ENCODE measurements at places on chromosomes 3 and 15.

DNA sequence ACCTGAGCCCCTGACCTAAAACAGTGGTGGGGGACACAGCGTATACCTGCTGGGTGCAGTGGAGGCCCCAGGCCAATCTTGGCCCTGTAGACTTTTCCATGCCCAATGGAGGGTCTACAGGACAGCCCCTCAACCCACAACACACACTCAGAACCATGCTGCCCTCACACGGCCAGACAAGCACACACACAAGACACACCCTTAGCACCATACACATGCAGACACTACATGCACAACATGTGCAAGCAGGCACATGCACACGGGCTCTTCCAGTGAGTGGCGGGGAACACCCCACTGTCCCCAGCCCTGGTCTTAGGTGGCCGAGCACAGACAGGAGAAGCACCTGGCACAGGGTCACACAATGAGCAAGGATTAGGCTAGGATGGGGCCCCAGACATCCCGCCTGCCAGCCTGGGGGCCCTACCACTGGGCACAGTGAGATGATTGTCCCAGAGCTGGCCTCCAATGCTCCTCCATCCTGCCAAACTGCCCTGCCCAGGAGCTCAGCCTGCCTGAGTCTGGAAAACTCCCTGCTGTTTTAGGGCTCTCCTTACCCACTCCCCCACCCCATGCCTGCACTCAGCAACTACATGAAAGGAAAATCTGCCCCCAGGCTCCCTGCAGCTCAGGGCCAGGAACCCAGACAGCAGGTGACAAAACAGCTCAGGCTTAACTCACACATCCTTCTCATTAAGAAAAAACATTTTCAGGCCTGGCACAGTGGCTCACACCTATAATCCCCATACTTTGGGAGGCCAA, 15.8 kb downstream of the IQSEC1 start:
- no peak for DNase-seq

- no peak for DNase-seq
Observed at GRCh38 chr15:69612112-69612511, 159.5 kb downstream of the RPLP1 start.

- DNase-seq, result no peak
Observed at GRCh38 chr15:77430213-77430612, 9.5 kb downstream of the HMG20A start.

DNA sequence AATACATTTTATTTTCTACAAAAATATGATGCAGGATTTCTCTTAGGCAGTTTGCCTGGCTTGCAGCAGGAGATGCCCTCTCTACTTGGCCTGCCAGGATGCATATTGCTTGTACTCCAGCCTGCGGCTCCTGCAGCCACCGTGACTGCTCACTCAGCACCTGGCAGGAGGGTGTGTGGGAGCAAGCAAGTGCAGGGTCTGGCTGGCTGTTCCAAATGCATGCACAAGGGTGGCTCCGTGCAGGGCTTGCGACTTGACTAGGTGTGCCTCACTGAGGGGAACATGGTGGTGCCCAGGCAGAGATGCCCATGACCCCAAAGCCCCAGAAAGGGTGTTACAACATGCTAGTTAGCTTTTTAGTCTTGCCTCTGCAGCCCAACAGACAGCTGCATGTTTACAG, 1240.2 kb upstream of the ALCAM start:
- no peak for DNase-seq

GRCh38 chr3:72903004-72903403, 15.2 kb downstream of the GXYLT2 start:
- DNase-seq, result no peak

DNA sequence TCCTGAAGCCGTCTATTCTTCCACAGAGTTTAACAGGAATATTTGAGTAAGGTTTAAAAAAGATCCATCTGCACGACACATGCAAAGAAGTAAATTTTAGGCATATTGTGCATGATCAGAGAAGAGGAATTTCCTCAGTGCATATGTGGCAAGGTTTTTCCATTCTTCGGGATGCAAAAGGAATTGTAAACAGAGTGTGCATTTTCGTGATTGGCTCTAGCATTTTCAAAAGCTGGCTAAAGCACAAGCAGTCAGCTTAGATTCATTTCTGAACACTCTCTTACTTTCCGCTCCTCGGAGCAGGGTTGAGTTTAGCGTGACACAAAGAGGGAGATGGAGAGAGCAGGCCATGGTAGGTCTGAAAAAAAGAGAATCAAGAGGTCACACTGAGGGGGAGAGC, 128.2 kb downstream of the ADAMTS9 start:
- DNase-seq, result no peak

- no peak for DNase-seq
Observed at GRCh38 chr3:38650248-38650951, 913 bp upstream of the SCN5A start.

GRCh38 chr3:171260899-171261298, 199.3 kb downstream of the TNIK start:
- DNase-seq, result no peak

DNA sequence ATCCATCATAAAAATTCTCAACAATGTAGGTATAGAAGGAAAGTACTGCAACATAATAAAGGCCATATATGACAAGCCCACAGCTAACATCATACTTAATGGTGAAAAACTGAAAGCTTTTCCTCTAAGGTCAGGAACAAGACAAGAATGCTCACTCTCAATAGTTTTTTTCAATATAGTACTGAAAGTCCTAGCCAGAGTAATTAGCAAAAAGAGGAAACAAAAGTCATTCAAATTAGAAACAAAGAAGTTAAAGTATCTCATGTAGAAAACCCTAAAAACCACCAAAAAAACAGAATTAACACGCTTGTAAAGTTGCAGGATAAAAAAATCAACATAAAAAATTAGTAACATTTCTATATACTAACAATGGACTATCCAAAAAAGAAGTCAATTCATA, 61.8 kb downstream of the MYH15 start:
- no peak for DNase-seq

DNA sequence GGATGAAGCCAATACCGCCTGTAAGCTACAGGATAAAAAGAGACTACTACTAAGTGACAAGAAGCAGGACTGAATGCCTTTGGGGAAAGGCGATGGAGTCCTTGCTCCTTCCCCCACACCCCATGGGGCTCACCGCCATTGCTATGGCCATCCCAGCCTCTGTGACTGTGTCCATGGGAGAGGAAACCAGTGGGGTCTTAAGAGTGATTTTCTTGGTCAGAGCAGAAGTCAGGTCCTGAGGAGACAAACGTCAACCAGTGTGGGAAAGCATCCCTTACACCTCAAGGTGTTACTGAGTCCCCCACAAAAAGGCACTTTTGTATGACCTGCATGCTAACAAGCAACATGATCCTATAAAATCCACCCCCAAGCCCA, 913 bp downstream of the IMPDH2 start:
- no peak for DNase-seq

- no peak for DNase-seq
Observed at GRCh38 chr3:164918905-164919304, 159.4 kb downstream of the SI start.

DNA sequence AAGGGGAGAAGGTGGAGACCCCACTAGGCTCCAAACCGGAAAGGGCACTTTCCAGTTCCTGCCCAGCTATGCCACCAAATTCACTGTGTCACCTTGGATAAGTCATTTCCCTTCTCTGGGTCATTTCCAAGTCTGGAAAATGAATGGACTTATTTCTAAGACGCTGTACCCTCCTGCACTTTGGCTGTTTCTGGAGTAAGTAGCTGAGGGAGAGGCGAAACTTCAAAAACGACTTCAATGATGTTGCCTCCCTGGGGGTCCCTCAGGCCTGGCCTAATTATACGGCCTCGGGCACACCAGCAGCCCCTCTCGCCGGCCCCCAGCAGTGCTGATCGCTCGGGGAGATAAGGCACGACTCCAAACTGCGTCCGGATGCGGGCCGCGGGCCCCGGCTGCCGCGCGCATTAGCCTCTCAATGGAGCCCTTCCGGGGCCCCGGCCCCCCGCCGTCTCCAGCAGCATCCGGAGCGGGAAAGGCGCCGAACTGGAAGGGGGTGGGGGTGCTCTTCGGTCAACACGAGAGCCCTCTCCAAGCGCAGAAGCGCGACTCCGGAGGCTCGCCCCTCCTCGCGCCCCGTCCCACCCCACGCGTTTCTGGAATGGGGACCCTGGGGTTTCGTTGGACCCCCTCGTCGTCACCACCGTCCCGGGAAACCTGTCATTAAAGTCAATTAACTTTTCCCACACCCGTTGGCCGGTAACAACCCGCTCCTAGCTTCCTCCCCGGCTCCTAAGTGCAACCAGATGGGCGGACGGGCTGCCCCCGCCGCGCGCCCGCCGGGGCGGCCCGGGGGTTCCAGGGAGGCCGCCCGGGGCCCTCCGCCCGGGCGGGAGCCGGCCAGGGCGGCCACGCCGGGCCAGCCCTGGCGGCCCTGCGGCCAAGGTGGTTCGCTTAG, 4.8 kb downstream of the HES1 start:
- no peak for DNase-seq

DNA sequence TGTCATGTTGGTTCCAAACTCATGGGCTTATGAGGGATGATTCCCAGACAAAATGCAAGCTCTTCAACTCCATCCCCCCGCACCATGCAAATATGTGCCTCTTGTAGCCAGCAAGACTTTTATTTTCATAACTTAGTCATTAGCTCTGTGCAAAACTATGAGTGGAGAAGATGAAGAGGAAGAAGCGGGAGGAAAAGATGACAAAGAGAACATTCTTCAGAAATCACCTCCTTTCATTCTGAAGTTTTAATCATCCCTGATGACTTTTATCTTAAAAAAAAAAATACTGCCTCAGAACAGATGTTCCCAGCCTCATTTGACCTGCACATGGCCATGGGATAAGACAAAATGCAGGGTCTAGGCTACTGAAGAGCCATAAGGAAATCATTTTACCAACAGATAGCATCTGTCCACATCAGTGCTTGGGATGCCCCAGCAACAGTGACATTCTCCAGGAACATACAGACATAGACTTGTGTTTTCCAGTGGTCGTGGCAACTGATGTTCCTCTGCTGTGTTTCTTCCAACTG, 145.5 kb downstream of the WNT5A start:
- no peak for DNase-seq

GRCh38 chr3:123202451-123202850, 708 bp downstream of the SEC22A start:
- DNase-seq, result no peak

DNA sequence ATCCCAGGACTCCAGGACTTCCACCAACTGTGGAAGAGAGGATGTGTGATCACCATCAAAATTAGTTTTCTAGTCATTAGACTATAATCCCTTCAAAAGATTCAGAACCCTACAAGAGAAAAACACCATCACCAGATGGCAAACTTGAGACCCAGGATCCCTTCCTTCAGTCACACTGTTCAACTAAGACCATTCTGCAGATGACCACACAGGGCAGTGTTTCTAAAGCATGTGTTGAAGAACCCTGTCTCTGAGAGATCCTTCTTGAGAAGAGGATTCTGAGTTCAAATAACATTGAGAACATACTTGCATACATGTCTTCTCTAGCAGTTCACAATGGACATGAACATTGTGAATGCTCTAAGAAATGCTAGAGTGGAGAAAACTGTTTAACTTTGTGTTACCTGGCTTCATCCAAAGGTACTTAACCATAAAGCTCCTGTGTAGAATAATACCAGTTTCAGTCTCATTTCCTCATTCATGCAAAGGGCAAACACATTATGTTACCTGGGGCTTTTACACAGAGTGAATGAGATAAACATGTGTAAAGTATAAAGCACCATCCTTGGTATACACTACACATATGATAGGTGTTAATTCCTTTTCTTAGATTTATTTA, 2.4 kb upstream of the ADGRG7 start:
- no peak for DNase-seq

- DNase-seq, result no peak
Observed at GRCh38 chr3:129597087-129597999, 9.1 kb downstream of the PLXND1 start.

DNA sequence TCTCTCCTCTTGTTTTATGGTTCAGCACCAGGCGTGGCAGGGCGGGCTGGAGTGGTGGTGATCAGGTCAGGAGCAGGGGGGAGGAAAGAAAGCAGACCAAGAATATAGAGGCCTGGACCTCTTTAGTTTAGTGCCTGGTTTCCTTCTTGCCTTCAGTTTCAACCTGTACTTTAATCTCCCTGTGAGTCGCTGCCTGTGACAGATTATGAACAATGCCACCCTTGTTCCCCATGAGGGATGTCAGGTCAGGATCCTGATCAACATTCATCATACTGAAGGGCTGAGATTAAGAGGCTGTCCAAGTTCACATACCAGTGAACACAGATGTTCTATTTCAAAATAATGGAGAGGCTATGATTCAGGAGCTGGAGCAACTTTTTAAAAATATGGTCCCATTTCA, 11.4 kb downstream of the ENTPD3 start:
- no peak for DNase-seq

DNA sequence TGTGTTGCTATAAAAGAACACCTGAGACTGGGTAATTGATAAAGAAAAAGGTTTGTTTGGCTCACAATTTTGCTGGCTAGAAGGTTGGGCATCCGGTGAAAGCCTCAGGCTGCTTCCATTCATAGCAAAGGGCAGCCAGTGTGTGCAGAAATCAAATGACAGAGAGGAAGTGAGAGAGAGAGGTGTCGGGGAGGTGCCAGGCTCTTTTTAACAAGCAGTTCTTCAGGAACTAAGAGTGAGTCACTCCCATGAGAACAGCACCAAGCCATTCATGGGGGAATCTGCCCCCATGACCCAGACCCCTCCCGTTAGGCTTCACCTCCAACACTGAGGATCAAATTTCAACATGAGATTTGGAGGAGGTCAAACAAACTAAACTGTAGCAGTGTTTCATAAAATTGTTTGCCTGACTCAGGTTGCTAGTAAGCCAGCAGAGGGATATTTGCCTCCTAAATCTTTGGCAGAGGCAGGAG, 4.5 kb upstream of the PARP15 start:
- DNase-seq, result no peak

- no peak for DNase-seq
Observed at GRCh38 chr15:27328608-27329007, 357.6 kb downstream of the GABRG3 start.

- no peak for DNase-seq
Observed at GRCh38 chr3:129409541-129409940, 18.9 kb downstream of the EFCAB12 start.

- DNase-seq, result no peak
Observed at GRCh38 chr3:99686955-99687612, 48.7 kb downstream of the COL8A1 start.

DNA sequence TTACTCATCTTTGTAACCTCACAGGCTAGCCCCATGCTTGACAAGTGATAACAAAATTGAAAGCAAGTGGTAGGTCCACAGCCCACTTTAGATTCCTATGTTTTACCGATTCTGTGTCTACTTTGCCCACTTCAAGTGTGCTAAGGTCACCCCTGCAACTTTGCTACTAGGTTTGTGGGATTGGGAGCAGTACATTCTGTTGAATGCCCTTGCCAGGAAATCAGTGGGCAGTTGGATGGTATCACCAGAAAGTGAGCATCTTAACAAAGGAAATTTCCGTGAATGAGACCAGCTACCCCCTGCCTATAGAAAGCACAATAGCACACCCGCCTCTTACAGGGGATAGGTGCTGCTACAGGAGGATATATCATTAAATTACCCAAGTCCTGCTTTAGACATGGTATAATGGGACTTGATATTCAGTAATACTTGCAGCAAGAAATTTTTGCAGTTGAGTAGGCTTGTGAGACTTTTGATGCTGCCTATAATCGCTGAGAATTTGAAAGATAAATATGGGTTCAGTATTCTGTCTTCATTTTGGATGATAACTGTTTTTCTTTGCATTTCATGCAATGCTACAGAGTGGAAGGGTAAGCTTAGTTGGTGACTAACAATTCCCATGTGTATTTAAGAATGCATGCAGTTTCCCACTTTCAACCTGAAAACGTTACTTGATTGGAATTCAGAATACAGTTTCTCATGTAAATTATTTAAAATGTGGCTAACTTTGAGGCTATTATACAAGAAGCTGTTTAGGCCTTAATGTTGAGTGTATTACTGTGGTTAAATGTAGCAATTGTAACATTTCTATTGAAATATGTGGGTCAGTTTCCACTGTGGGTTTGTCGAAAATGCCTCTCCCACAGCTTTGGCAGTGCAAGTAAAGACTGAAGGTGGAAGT, 9.5 kb downstream of the EBLN2 start:
- no peak for DNase-seq
